NCI-H1436 (cell line): ENCODE measurements at places on chromosomes 16 and 17.

- DNase-seq: no peak
Observed at GRCh38 chr17:4938688-4939545, 929 bp downstream of the SLC25A11 start.

GRCh38 chr16:52680993-52681392 lies 134.1 kb upstream of the TOX3 start:
- DNase-seq: no peak

DNA sequence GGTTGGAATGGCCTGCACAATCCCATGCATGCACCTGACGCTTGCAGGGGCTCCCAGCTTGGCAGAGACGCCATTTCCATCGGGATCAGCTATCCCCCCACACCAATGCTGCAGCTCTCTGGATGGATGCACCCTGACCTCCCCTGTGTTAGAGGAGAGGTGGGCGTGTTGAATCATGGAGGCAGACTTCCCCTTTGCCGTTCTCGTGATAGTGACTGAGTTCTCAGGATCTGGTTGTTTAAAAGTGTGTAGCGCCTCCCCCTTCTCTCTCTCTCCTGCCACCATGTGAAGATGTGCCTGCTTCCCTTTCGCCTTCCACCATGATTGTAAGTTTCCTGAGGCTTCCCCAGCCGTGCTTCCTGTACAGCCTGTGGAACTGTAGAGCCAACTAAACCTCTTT lies 17.8 kb upstream of the KCNH6 start:
- no peak for DNase-seq

DNA sequence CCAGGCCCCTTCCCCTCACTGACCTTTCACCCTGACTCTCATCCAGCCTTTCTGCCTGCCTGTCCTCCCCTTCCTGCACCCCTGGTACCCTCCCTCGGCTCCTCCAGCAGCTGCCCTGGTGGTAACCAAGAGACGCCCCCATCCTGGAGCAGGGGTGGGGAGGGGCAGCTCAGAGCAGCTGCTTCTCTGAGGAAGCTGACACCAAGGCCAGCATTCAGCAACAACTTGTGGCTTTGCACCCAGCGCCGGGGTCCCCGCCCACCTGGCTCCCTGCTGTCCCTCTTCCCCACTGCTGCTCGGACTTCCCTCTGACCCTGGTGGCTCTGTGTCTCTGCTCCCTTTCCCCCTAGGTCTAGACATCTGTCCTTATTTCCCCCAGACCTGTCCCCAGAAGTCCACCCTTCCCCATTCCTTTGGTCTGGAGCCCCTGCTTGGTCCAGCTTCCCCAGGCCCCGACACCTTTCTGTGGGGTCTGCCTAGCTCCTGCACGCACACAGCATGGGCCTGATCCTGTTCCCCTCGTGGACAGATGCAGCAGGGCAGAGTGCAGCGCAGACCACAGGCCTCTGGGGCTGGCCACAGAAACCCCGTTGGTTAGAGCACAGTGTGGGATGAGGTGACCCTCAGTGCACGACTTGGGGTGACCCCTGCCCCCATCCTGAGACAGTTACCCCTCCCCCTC lies 1.2 kb upstream of the ATP2A1 start:
- no peak for DNase-seq

DNA sequence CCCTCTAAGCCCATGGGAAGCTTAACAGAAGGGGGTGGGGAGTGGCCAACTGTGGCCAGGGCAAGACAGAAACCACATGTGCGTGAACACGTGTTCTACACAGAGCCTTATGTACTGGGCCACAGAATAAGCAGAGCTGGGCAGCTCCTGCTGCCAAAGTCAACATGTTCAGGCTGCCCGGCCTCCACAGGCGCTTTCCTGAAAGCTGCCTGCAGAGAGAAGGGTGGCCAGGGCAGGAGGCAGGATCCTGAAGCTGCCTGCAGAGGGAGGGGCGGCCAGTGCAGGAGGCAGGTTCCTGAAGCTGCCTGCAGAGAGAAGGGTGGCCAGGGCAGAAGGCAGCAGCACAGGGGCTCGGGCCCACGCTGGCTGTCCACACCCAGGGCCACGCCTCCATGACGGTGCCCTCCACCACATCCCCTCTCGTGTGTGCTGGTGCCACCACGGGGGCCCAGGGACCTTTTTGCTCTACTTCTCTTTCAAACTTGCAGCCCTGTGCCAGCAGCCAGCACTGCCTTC lies 79.5 kb downstream of the ANKRD11 start:
- DNase-seq: no peak

GRCh38 chr17:60747069-60747808 lies 69.6 kb downstream of the BCAS3 start:
- DNase-seq: no peak

DNA sequence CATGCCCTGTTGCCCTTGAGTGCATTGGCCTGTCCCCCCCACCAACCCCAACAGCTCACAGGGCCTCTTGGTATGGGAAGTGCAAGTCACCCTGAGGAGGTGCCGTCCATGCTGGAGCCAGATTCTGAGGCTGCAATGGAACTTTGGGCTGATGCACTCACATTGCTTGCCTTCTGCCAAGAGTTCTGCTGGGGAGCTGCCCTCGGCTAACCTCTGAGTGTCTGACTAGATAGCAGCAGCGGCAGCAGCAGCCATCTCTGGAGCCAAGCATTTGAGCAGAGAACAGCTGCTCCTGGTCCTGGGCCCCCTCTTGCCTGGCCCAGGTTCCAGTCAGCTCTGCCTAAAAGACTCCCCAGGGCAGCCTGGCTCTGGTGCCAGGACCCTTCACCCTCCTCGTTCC lies 61.5 kb downstream of the GNAO1 start:
- no peak for DNase-seq

DNA sequence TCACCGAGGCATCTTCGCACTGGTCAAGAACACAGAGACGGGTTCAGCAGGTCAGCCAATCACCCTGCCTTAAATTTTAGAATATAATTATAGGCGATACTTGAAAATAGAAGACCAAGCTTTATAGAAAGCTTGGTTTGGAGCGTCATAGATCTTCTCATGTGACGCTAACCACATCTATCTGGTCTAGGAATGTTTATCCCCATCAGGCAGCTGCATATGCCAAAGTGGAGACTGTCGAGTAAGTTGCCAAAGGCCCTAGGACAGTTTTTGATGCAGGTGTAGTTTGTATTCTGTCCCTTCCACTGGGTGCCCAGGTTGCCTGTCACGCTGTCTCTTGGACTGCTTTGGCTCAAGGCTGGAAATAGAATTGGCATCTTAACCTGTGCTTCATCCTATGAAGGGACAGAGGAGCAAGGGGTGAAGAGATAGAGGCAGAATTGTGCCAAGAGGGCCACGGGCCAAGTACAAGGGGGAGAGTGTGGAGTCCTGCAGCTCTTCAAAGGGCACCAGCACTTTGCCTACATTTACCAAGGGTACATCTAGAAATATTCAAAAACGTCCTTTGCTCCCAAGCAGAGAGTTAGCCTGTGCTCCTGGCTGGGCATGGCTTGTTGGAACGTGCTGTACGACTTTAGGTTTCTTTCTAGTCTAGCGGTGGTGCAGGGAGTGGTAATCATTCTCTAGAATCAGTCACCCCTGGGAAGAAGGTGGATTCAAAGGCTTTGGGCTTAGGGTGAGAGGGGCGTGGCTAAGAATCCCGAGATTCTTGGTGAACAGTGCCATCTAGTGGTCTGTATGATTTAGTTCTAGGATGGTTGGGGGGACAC lies 5.3 kb upstream of the WIPI1 start:
- DNase-seq: peak; percentile 96

- DNase-seq: no peak
Observed at GRCh38 chr16:80060470-80060869, 459.9 kb upstream of the MAF start.

- no peak for DNase-seq
Observed at GRCh38 chr16:30137897-30138296, 14.9 kb upstream of the MAPK3 start.

- DNase-seq: no peak
Observed at GRCh38 chr17:1720856-1721386, 3.6 kb upstream of the WDR81 start.
